ENCODE measurements at places on chromosomes 7 and 10. TPM values are rescaled to one million over a fixed set of nuclear protein-coding genes. Genes with fewer than 3 reads are reported as not detected.

The FAS gene
- 29.9 TPM for total RNA-seq

GRCh38 chr10:94102436-94102835 is 108.7 kb downstream of the PLCE1 start:
- DNase-seq, result no peak

- no peak for DNase-seq
Measured at GRCh38 chr7:50486512-50486911, 36.4 kb upstream of the FIGNL1 start.

The LDB3 gene
- not detected for total RNA-seq

GRCh38 chr10:124898471-124898870 is 43.5 kb upstream of the ZRANB1 start:
- DNase-seq, result no peak

The CYP3A5 gene
- 0.18 TPM for total RNA-seq

DNA sequence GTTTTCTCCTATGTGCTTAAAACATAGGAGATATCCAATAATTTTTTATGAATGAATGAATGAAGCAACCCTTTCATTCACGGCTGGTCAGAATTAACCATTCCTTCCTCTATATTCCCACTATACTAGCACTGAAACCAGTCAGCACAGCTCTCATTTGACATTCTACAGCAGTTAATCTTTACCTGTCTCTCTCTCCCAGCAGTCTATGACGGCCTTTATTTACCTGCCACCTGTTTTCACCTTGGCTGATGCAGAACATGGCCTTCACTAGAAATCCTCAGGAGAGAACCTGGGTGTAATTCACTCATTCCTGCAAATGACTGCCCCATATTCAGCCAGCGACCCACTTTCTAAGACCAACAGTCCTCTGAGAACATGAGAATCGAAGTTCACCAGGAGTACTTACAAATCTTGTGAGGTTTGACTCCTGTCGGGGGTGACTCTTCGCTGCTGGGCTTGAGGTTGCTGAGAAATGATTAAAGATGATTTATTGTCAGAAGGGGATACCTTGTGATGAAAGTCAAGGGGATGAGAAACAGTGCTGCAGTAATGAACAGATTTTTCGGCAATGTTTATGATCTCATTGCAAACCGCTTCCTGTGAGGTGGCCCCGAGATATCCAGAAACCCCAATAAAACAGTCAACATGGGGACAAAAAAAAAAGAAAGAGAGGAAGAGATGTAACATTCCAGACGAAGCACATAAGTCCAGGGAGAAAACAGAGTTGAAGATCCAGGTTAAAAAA is 30.9 kb upstream of the PDLIM1 start:
- no peak for DNase-seq

GRCh38 chr10:21368728-21369425 is 156.6 kb downstream of the SKIDA1 start:
- no peak for DNase-seq

- DNase-seq, result no peak
Measured at GRCh38 chr7:100875356-100875751, 451 bp downstream of the SRRT start.

DNA sequence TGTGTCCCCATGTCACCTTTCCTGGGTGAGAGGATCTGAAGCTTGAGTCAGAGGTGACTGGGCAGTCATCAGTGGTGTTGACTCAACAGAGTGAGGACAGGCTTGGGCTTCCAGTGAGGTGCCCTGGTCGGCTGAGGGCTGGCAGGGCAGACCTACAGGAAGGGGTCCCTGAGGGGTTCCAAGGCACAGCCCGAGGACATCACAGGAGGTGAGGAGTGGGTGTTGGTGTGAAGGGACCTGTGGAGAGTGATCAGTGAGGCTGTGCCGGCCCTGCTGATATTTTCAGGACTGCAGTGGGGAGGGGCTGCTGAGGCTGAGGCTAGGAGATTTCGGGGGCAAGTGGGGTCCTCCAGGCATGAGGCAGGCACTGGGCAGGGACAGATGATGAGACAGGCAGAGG is 545.5 kb downstream of the TCERG1L start:
- no peak for DNase-seq

DNA sequence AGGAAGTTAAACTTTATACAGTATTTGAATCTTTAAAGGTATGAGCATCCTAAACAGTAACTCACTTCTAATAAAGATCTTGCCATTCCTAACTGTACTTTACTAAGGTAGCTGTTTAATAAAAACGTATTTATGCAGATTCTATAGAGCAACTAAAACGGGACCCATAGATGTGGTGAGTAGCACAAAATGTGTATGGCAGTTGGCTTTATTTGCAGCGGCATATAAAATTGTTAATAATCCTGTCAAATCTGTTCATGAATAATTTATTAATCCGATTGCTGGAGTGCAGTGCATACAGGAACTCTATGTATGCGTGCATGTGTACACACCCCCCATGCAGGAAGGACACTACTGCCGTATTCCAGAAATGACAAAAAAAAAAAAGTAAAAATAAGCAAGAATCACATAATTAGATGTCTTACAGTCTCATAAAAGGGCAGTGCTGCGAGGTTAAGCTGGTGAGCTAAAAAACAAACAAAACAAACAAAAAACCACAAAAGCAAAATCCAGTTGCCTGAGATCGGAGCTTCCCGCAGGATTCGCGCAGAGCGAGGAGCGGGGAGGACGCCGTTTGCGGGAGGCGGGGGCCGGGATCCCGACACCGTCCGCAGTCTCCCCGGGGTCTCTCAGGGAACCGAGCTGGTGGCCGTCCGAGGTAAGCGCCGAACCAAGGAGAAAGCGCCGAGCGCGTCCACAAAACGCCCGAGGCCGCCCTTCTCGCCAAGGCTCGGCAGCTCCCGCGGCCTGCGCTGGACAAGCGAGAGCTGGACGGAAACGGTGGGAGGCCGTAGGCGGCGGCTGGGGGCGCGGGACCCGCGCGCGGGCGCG is 518 bp upstream of the COMMD3 start:
- peak; percentile 39 for DNase-seq

DNA sequence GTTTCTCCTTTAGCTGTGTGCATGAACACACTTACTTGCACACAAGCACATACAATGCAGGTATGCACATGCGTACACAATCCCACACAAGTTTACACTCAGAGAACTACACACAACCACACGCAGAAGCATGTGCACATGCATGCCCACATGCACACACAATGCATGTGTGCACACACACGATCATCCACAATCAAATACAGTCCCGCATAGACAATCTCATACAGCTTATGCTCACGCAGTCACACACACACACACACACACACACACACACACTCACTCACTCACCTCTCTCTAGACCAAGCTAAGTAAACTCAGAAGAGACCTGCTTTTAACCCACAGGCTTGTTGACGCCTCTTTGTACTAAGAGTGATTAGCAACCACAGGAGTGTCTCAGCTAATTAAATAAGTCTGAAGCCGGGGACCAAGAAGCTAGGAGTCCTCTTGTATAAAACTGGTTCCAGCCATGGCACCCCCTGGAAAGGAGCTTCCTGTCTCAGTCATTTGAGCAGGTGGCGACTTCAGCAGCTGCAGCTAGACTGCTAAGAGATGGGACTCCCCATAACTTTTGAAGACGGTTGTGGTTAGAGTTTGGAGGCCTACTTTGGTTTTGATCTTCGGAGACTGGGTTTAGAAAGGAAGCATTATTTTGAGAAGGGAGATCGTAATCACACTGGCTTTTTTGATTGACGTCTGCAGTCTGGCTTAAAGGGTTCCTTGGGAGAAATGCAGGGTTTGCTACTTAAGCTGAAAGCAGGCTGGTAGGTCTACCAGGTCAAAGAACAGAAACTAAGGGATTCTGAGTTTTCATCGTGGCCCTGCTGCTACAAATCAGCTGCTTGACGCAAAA is 82.3 kb upstream of the ADRB1 start:
- no peak for DNase-seq

DNA sequence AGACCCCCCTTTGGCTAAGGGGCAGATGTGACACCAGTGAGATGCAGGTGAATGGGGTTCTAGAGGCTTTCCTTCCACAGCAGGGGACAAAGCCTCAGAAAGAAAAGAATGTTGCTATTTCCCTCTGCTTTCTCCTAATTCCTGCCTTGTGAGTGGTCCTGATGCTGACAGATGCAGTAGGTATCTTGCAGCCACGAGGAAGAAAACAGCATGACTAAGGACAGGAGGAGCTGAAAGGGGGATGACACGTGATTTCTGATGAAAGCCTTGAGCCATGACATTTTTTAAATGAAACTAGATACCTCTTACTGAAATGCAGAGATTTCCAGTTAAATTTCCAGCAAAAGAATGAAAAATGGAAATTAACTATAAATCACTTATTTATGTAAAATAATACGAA is 92.4 kb downstream of the C1GALT1 start:
- peak; percentile 26 for DNase-seq
